Endothelial cell (in vitro differentiated cells): ENCODE measurements at places on chromosomes 13 and 19. TPM values are rescaled to one million over a fixed set of nuclear protein-coding genes. Genes with fewer than 3 reads are reported as not detected.

DNA sequence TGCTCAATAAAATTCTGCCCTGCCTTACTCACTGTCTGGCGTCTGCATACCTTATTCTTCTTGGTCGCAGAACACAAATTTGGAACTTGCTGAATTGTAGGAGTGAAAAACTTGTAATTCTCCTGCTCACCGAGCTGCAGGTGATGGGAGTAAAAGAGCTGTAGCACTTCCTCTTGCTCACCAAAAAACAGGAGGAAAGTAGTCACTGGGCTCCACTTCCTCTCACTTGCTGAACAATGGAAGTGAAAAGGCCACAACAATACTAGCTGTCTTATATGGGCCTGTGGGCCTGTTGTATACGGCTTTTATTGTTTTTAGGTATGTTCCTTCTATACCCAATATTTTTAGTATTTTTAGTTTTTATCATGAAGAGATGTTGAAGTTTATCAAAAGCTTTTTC is 978.7 kb downstream of the SLITRK5 start:
- no peak for DNase-seq
- H3K27ac ChIP-seq: no peak overlapping the region
- H3K4me1 ChIP-seq: no peaks in the 10 kb centered on the region

DNA sequence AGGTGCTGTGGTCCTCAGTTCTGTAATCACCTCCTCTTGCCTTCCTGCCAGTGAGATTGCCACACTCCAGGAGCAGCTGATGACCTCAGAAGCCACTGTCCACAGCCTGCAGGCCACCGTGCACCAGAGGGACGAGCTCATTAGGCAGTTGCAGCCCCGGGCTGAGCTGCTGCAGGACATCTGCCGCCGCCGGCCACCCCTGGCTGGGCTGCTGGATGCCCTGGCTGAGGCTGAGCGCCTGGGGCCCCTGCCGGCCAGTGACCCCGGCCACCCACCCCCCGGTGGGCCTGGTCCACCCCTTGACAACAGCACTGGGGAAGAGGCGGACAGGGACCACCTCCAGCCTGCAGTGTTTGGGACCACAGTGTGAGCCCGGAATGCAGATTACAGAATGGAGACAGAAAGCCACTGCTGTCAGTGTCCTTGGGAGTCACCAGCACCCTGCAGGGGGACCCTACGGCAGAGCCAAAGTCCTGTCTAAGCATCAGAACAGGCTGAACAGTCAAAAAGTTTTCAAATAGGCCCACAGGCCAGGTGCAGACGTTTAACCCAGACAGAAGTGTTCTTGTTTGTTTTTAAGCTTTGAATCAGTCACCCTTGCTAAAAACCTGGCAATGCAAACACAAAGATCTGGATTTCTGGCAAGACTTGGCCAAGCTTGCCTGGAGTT is 4.2 kb downstream of the VMAC start:
- H3K27me3 ChIP-seq: peaks cover 4% of the 10 kb centered on the region
- no peaks in the 10 kb centered on the region for H3K36me3 ChIP-seq
- H3K4me3 ChIP-seq: no peak overlapping the region
- H3K27ac ChIP-seq: no peak overlapping the region
- no peaks in the 10 kb centered on the region for H3K4me1 ChIP-seq
- DNase-seq: no peak

DNA sequence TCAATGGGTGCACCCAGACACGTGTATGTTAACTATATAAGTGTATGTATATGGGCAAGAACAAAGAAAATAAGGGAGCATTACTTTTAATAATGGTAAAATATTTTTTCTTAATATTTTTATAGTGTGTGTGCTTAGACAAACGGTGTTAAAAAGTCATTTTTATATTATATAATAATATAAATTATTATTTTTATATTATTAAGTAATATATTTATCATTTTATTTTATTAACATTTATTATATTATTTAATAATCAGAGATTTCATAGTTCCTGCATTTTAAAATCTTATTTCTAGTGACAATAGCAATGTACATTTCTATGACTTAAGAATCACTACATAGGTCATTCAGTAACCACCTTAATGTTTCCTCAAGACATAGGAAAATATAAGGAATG is 184.4 kb downstream of the SLITRK5 start:
- DNase-seq: no peak
- no peak overlapping the region for H3K27ac ChIP-seq
- H3K4me1 ChIP-seq: peaks cover 8% of the 10 kb centered on the region
- H3K4me3 ChIP-seq: no peak overlapping the region
- H3K27me3 ChIP-seq: no peaks in the 10 kb centered on the region

- no peak for DNase-seq
- H3K36me3 ChIP-seq: peaks cover 17% of the 10 kb centered on the region
- H3K4me3 ChIP-seq: peak overlapping the region; percentile 42
- H3K27ac ChIP-seq: peak overlapping the region; percentile 30
- H3K4me1 ChIP-seq: no peaks in the 10 kb centered on the region
- H3K27me3 ChIP-seq: peaks cover 12% of the 10 kb centered on the region
Observed at GRCh38 chr19:1645299-1645698, 7.1 kb downstream of the TCF3 start.

- H3K27me3 ChIP-seq: no peaks in the 10 kb centered on the region
- no peaks in the 10 kb centered on the region for H3K36me3 ChIP-seq
- DNase-seq: no peak
- no peak overlapping the region for H3K27ac ChIP-seq
Observed at GRCh38 chr19:54383330-54383729, 18.6 kb upstream of the LAIR1 start.

- no peak overlapping the region for H3K4me3 ChIP-seq
- peaks cover 14% of the 10 kb centered on the region for H3K27me3 ChIP-seq
- H3K4me1 ChIP-seq: peaks cover 20% of the 10 kb centered on the region
- DNase-seq: peak; percentile 93
- no peaks in the 10 kb centered on the region for H3K36me3 ChIP-seq
Observed at GRCh38 chr19:4636151-4636717, 3.1 kb upstream of the TNFAIP8L1 start.

DNA sequence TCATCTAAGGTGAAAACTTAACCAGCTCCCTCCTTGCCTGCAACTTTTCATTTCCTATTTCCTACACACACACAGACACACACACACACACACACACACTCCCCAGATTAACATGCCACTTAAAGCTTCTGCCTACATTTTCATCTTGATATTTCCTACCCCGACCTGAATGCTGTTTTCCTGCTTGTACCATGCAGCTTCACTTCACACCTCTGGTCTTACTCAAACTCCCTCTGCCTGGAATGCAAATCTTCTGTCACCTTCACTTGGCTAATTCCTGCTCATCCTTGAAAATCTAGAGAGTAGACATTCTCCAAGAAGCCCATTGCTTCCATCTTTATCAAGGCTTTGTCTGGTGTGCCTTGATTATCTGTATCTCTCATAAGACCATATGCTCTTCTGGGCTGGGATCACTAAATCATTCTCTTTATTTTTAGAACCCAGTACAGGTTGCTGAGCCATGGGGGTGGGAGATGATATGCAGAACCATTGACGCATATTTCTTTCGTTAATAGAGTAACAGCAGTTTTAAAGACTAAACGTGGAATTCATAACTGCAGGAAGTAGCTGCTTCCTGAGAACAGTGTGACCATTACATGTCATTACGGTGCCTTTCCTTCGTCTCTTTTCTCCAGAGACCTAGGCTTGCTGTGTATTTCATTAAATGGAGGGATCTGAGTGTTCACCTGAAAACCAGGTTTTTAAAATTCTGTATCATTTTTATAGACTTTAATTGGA is 37.7 kb downstream of the CNMD start:
- H3K27ac ChIP-seq: no peak overlapping the region
- H3K27me3 ChIP-seq: no peaks in the 10 kb centered on the region
- no peaks in the 10 kb centered on the region for H3K36me3 ChIP-seq
- DNase-seq: no peak

GRCh38 chr13:79803989-79804388 is 323.0 kb downstream of the NDFIP2 start:
- no peak overlapping the region for H3K4me3 ChIP-seq
- DNase-seq: no peak
- peaks cover 6% of the 10 kb centered on the region for H3K4me1 ChIP-seq
- no peaks in the 10 kb centered on the region for H3K27me3 ChIP-seq

DNA sequence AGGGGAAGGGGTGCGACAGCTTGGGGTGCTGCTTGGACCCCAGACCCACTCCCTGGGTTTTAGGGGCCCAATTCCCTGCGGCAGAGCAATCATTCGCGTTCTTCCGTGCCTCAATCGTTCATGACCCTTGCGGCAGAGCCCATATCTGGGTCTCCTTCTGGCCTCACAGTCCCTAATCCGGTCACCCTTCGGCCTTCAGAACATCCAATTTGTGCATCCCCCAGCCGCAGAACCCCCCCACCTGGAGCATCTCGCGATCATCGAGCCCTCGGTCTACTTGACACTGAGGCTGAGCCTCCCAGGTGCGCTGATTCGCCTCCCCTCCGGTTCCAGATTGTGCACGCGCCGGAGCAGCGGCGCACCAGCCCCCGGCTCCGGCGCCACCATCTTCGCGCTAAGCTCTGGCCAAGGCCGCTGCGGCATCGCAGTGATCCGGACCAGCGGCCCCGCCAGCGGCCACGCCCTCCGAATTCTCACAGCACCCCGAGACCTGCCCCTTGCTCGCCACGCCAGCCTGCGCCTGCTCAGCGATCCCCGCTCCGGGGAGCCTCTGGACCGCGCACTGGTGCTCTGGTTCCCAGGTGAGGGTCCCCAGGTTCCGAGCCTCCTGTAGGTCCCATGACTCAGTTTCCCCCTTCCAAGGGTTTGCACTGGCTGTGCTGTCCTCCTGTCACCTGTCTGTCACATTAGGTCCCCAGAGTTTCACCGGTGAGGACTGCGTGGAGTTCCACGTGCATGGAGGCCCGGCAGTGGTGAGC is 501 bp downstream of the GTPBP3 start:
- H3K4me3 ChIP-seq: peak overlapping the region; percentile 94
- H3K36me3 ChIP-seq: peaks cover 10% of the 10 kb centered on the region
- H3K4me1 ChIP-seq: peaks cover 11% of the 10 kb centered on the region
- no peak for DNase-seq
- H3K27me3 ChIP-seq: peaks cover 24% of the 10 kb centered on the region

Gene ZNF726
- total RNA-seq: 3.4 TPM

Gene EFNA2
- total RNA-seq: 14.6 TPM

Gene PGLYRP1
- 0.54 TPM for total RNA-seq

Gene RANBP3
- 69.5 TPM for total RNA-seq

Gene TRPC4
- total RNA-seq: 6.5 TPM
